Mucosa of descending colon (tissue), 3 donors: ENCODE measurements at places on chromosomes 3 and 15. TPM values are rescaled to one million over a fixed set of nuclear protein-coding genes. Genes with fewer than 3 reads are reported as not detected.

SLC12A8 gene
- total RNA-seq: 8.0 TPM

GRCh38 chr3:77372634-77373346, 332.9 kb downstream of the ROBO2 start:
- no peak for DNase-seq

PPP2R3A gene
- 16.4 TPM for total RNA-seq

- DNase-seq: no peak
Measured at GRCh38 chr3:6250167-6250566, 610.7 kb upstream of the GRM7 start.

GTF2A2 gene
- 87.8 TPM for total RNA-seq
